ENCODE measurements at places on chromosomes 12 and 14.

DNA sequence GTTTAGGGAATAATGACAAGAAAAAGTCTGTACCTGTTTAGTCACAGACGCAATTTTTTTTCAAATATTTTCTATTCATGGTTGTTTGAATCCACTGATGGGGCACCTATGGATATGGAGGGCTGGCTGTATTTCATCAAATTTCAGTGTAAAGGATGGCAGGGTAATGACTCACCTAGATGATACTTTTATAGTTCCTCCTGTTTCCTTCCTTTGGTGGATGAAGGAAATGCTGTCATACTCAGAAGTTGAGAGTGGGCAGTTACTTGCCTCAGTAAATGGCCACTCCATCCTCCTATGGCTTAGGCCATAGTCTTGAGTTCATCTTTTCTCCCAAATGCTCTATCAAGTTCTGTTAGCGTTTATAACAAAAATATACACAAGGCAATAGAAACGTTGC, 18.9 kb upstream of the C12orf71 start:
- no peak for DNase-seq

DNA sequence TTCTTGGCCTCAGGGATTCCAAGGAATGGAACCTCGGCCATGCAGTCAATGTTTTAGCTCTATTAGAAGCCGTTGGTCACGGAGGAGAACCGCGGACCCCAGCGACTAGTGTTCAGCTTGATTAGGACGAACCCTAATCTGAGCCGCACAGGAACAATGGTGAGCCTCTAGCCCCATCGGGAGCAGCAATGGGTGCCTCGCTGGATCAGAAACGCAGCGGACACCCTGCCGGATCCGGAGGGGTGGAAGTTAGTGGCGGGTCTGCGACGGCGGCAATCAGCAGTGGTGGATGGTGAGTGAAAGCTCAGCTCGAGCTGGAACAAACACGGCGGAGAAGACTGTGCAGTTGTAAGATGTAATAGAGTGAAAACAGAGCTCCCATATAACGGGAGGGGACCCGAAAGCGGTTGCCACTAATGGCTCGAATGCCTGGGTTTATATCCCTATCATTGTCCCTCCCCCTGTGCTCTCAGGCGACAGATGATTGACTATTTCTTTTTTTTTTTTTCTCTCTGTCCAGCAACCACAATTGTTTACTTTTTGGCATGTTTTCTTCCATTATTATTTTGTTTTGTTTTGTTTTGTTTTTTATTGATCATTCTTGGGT, 127.7 kb downstream of the ZNF664 start:
- DNase-seq: no peak

DNA sequence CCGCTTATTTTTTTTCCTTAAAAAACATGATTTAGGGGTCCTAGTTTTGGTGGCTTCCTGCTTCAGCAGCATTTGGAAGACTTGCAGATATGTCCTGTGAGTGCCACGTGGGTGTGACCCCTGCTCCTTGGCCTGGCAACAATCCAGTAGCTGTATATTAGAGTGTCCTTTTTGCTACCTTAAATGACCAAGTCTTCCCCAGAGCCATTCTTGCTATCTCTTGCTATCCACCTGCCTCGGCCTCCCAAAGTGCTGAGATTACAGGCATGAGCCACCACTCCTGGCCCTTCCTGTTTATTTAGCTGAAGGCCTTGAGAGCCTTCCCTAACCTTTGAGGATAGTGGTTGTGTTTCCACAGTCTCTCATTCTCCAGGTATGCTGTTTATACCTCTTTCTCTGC, 17.0 kb downstream of the TPCN1 start:
- DNase-seq: no peak

DNA sequence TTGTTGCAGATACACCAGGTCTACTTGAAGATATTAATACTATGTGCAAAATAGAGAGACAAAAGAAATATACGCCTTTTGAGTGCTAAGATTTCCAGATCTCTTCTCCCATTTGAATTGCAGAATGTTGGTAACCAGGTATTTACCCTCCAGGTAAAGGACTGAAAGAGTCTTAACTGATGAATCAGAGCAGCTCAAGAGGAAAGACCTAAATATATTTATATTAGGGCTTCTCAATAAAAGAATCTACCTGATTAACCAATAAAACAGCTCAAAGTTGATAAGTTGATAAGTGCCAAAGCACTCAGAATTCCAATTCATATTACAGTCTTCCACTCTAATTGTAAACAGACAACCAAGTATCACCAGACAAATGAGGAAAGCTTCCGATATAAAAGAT, 59.2 kb downstream of the ZNF641 start:
- no peak for DNase-seq

GRCh38 chr12:21301-22189, 45.0 kb upstream of the IQSEC3 start:
- no peak for DNase-seq

GRCh38 chr12:109612975-109613502, 39.4 kb downstream of the MVK start:
- peak; percentile 30 for DNase-seq

GRCh38 chr12:30485230-30485890, 210.3 kb downstream of the IPO8 start:
- no peak for DNase-seq

DNA sequence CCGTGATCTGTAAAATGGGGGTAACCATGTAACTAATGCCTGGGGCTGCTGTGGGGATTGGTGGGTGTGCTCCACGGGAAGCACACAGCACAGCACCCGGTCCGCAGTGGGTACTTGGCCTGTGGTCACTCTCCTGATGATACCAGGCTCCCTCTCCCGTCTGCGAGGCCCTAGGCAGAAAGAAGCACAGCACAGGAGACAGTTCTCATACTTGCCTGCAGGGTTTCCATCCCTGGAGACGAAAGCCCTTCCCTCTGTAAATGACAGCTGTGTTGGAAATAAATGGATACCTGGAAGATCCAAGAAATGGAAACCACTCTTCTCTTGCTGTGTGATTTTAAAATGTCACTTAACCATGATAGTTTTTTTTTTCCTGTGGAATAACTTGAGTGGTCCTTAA, 7.9 kb upstream of the PRMT8 start:
- DNase-seq: no peak

- no peak for DNase-seq
Measured at GRCh38 chr12:26857465-26858176, 24.6 kb upstream of the ITPR2 start.

DNA sequence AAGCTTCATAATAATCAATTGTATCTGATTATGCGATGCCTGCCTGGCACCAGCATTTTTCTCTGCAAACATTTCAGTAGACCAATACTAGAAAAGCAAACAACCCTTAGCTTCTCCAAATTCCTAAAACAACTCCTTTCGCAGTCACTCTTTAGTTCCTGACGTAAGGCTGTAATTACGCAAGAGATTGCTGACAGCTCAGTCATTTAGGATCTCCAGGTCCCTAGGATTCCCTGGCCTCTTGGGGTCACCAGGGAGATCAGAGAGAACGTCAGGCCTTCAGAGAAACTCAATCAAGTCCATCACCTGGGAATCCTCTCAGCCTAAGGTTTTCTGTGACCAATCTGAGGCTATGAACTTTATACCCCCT, 390.6 kb downstream of the PAWR start:
- no peak for DNase-seq

DNA sequence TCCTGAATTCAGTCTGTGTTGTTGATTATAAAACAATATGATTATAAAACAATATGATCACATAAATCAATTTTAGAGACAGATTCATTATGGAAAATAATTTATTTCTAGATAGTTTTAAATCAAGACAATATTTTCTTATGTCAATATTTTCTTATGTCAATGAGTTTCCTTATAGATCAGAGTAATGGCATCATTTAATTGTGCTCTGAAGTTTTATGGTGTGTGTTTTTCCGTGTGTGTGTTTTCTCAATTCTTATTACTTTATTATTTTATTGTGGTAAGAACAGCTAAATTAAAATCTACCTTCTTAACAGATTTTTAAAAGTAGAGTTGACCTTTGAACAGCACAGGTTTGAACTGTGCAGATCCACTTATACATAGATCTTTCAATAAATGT, 105.3 kb upstream of the SLCO1B1 start:
- no peak for DNase-seq

DNA sequence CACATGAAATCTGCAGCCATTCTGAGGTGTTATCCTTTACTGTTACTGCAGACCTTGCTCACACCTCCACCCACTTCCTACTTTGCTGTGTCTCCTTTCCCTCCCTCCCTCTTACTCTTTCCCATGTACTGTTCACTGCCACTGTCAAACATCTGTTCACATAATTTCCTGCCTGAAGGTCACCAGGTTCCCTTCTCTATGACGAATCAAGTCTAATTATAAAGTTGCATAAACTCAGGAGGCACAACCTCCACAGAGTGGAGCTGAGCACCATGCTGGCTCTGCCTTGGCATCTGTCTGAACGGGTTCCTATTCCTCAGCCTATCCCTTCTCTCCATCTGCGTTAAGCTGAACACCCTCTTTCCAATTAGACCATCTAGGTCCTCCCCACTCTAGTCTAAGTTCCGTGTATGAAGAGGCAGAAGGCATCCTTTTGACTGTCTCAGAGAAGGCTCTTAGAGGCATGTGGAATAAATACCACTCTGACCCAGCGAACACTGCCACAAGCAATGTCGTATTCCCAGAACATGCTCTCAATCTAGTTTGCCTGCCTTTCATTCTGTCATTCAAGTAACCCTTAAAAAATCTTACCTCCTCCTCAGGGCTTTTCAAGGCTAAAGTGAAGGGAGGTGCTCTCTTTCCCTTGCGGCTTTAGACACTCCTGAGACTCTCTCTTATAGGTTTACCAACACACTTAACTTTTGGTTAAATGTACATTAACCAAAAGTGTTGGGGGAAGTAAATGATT, 48.7 kb downstream of the ACADS start:
- DNase-seq: no peak

- no peak for DNase-seq
Measured at GRCh38 chr12:91874086-91874865, 271.4 kb downstream of the BTG1 start.

- DNase-seq: no peak
Measured at GRCh38 chr12:98856897-98857540, 211.9 kb downstream of the APAF1 start.

- no peak for DNase-seq
Measured at GRCh38 chr12:120571299-120571698, 9.9 kb downstream of the POP5 start.

DNA sequence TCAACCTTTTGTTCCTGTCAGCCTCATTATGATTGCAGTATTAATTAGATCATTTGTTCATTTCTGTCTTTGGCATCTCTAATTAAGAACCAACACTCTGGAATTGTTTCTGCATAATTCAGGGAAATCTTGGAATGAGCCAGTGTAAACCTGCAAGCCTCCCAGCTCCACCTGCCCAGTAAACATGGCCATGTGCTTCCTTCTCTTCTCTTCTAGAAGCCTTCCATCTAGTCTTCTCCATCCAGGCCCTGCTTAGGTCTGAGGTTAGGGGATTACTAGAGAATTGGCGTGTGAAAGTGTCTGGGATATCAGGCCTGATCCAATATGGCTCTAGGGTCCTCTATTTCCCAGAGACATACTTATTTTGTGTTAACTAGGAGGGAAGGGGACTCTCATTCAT, 528.0 kb downstream of the AACS start:
- DNase-seq: no peak

GRCh38 chr12:6961278-6961694, 9.2 kb downstream of the PHB2 start:
- DNase-seq: peak; percentile 81

DNA sequence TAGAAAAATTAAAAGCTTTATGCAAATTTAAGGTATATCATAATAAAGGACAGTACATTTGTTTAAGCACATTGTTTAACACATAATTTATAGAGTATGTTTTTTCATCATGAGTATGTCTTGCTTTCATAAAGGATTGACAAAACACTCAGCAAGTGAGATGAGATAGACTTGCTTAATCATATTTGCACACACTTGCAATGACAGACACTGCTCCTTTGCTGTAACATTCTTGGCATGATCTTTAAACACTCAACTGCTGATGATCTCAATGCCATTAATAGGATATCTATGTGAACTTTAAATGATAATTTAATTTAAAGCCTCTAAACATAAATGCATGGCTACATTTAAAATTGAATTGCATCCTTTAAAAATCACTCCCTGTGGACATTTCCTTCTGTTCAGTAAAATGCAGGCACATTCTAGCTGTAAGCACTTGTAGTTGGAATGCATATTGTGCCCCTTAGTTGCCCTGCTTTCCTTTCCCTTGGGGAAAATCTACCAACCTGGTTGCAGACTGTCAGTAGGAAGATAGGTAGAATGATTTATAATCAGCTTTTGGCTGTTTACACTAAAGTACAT, 979.0 kb downstream of the TMTC2 start:
- DNase-seq: no peak

GRCh38 chr12:3869433-3869832, 3.8 kb downstream of the PARP11 start:
- DNase-seq: no peak

DNA sequence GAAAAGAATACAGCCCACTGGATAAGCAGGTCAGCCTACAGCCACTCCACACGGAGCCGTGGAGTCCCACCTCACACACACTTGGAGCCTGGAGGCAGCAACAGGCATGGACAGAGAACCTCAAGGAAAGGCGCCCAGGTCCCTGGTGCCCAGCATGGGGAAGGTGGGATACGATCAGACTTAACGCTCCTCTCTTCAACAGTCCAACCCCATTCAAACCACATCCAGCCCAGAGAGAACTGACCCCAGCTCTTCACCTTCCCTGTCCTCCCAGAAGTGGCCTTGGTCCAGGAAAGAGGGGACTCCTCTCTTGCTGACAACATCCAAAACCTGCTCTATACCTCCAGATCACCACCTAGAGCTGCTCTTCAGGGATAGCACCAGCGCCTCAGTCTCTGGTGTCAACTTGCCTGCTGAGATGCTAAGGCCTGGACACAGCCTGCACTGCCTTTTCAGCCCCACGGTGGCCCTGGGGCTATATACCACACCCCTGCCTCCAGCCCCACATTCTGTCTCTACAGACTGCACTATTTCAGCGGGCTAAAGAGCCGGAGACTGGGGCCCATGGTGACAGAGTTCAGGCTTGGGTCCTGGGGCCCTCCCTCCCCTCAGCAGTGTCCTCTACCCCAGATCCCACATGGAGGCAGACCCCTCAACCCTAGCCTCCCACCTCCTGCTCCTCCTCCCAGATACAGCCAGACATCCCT, 7.0 kb downstream of the ADCY6 start:
- no peak for DNase-seq
